Natural killer cell treated with Interleukin-12 subunit alpha and Interleukin-12 subunit beta and Interleukin-15 and Interleukin-18, amount 100 ng/mL, for 72 hours (primary cell): ENCODE measurements at places on chromosomes 5 and 9.

- DNase-seq, result no peak
- peaks cover 2% of the 10 kb centered on the region for H3K27me3 ChIP-seq
- H3K27ac ChIP-seq, result no peak overlapping the region
Observed at GRCh38 chr5:118775790-118776499, 212.4 kb downstream of the DTWD2 start.

DNA sequence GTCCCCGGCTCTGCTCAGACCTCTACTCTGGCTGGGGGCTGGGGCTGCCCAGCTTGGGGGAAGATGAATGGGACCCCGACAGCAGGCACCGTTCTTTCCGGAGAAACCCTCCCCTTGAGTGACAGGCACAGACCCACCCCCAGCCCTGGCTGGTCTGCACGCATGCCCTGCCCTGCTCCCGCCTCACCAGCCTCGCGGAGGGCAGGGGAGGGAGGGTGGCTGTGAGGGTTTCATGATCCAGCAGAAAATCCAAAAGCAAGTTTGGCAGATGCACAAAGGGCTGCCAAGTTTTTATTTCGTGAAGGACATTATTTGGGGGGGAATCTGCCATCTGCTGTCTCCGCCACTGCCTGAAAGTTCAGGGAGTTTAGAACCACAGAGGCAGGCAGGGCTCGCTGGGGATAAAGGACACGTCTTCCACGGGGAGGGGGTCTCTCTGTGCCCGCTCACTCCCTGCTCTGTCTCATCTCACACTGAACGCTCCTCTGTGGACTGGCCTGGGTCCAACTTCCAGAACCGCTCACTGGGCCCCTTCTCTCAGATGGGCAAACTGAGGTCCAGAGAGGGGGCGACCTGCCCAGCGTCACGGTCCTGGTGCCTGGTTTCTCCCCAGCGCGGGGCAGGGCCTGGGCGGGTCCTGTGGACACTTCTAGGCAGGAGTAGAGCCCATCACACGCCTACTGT lies 92.9 kb downstream of the RXRA start:
- H3K27me3 ChIP-seq, result no peaks in the 10 kb centered on the region
- H3K27ac ChIP-seq, result no peak overlapping the region
- no peak overlapping the region for H3K4me3 ChIP-seq
- DNase-seq, result no peak
- H3K36me3 ChIP-seq, result no peaks in the 10 kb centered on the region

GRCh38 chr9:37037503-37038301 lies 3.6 kb upstream of the PAX5 start:
- H3K27ac ChIP-seq, result no peak overlapping the region
- H3K4me3 ChIP-seq, result peak overlapping the region; percentile 86
- peaks cover 16% of the 10 kb centered on the region for H3K4me1 ChIP-seq
- H3K27me3 ChIP-seq, result peaks cover 74% of the 10 kb centered on the region
- peaks cover 14% of the 10 kb centered on the region for H3K36me3 ChIP-seq

- H3K27ac ChIP-seq, result no peak overlapping the region
- no peak for DNase-seq
- H3K36me3 ChIP-seq, result peaks cover 27% of the 10 kb centered on the region
- peaks cover 28% of the 10 kb centered on the region for H3K4me1 ChIP-seq
- H3K4me3 ChIP-seq, result no peak overlapping the region
Observed at GRCh38 chr5:94540856-94541494, 77.4 kb downstream of the KIAA0825 start.

DNA sequence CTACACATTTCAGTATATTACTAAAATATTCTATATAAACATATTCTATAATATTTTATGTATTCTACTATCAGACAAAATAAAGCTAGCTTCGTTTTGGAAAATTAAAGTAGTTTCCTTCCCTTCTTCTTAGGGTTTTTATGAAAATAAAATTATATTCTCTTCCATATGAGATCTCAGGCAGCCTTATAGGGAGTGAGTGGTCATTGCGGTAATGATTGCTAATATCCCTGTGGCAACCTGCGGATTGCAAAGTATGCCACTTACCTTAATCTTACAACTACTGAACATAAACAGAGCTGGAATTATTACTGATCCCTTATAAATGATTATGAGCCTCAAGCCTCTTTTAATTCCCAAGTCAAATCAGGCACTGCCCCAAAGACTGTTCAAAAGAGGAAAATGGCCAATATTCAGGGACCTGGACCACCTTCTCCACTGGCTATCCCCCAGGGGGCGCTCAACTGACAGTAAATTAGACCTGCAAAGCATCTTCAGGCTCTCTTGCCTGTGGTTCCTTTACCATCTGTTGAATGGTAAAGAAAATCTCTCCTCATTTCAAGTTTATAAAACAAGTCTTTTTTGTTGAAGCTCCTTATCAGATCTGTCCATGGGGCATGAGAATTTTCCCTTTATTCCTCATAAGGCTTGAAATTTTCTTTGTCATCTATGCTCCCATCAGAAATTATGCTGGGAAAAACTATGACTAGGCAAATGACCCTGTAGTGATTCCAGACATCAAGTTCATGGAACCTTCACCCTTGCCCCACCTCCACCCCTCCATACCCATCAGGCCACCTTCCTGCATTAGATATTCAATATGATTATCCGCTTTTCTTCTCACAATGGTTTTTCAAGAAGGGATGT lies 163.9 kb downstream of the CEMIP2 start:
- no peak overlapping the region for H3K27ac ChIP-seq
- H3K36me3 ChIP-seq, result no peaks in the 10 kb centered on the region

DNA sequence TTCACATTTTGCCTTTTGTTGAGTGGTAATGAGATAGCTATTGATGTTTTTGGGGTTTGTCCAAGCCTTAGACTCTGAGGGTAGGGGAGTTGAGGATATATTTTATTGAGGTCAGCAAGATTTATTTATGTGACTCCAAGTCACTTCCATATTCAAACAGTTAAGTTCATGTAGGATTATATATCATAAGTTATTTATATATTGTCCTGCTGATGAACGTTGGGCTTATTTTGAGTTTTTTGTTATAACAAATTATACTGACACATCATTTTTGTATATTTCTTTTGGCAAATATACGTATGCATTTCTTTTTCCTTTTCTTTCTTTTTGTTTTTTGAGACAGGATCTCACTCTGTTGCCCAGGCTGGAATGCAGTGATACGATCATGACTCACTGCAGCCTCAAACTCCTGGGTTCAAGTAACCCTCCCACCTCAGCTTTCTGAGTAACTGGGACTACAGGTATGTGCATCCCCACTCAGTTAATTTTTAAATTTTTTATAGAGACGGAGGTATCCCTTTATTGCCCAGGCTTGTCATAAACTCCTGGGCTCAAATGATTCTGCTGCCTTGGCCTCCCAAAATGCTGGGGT lies 23.5 kb upstream of the IL12B start:
- H3K4me3 ChIP-seq, result no peak overlapping the region
- no peak for DNase-seq
- peaks cover 14% of the 10 kb centered on the region for H3K27me3 ChIP-seq
- no peak overlapping the region for H3K27ac ChIP-seq
- no peaks in the 10 kb centered on the region for H3K36me3 ChIP-seq

GRCh38 chr5:67208403-67208802 lies 11.8 kb upstream of the CD180 start:
- H3K36me3 ChIP-seq, result no peaks in the 10 kb centered on the region
- no peaks in the 10 kb centered on the region for H3K27me3 ChIP-seq
- H3K4me3 ChIP-seq, result no peak overlapping the region
- H3K27ac ChIP-seq, result peak overlapping the region; percentile 94
- peaks cover 43% of the 10 kb centered on the region for H3K4me1 ChIP-seq
- DNase-seq, result no peak

- no peak overlapping the region for H3K4me3 ChIP-seq
- DNase-seq, result no peak
- peaks cover 12% of the 10 kb centered on the region for H3K4me1 ChIP-seq
Observed at GRCh38 chr9:7780261-7780988, 19.2 kb downstream of the DMAC1 start.

DNA sequence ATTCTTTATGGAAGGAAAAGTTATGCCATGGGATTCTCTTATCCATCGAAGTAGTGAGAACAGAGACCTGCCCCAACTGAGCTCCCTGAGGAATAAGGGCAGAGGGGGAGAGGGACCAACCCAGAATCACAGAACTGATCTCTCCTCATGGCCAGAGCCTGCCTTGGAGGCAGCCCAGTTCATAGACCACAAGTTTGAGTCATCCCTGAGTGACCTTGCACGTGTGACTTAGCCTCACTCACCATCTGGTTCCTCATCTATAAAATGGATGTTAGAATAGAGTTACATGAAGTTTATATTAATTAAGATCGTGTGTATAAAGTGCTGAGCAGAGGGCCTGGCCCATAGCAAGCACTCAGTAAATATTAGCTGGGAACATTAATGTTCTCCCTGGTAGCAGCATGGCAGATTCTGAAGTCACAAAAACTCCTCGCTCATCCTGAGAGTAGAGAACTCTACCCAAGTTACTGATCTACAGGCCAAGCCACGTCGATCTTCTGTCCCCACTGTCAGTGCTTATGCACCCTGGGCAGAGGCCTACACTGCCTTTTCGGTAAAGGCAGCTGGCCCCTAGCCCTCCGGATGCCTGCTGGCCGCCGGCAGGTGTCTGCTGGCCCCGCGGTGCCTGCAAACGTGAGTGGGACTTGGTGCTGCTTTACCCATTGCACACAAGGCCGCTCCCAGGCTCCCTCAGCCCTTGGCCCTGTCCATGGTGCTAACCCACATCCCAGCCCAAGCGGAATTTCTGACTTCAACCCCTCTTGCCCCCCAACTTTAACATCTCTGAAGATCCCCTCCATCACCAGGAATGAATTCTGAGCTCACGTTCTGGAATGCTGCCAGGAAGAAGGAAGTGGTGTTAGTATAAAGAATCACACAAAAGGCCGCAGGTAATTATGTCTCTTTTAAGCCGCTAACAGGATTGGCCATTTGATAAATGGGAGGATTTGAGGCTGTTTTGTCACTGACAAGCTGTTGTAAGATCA lies 61.1 kb upstream of the ARAP3 start:
- H3K27ac ChIP-seq, result no peak overlapping the region
- H3K27me3 ChIP-seq, result peaks cover 55% of the 10 kb centered on the region
- no peaks in the 10 kb centered on the region for H3K4me1 ChIP-seq
- DNase-seq, result no peak
- no peak overlapping the region for H3K4me3 ChIP-seq

- no peak for DNase-seq
- H3K4me3 ChIP-seq, result no peak overlapping the region
- H3K27me3 ChIP-seq, result no peaks in the 10 kb centered on the region
- H3K4me1 ChIP-seq, result no peaks in the 10 kb centered on the region
Observed at GRCh38 chr5:164637931-164638521, 1132.6 kb downstream of the MAT2B start.

GRCh38 chr9:19231126-19231903 lies 822 bp downstream of the DENND4C start:
- H3K4me1 ChIP-seq, result peaks cover 11% of the 10 kb centered on the region
- H3K36me3 ChIP-seq, result no peaks in the 10 kb centered on the region
- H3K27me3 ChIP-seq, result no peaks in the 10 kb centered on the region
- H3K4me3 ChIP-seq, result no peak overlapping the region
- no peak overlapping the region for H3K27ac ChIP-seq

GRCh38 chr9:109792951-109793546 lies 13.1 kb downstream of the PALM2AKAP2 start:
- H3K27ac ChIP-seq, result no peak overlapping the region
- no peak overlapping the region for H3K4me3 ChIP-seq
- no peaks in the 10 kb centered on the region for H3K4me1 ChIP-seq
- no peak for DNase-seq
- H3K36me3 ChIP-seq, result no peaks in the 10 kb centered on the region

DNA sequence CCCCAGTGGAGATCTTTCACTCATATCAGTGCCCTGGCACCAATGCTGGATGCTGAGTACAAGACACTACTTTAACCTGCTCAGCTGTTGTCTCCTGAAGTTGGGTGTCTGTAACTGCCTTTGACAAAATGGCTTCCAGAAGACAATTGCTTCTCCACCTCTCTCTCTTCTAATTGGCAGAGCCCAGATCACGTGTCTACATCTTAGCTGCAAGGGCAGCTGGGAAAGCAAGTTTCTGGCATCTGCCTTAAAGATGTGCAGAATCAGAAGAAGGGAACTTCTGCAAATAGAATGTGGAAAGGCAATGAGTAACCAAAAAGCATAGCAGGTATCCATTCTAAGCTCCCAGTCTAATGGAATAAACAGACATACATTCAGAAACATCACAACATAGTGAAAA lies 81.1 kb downstream of the PDZD2 start:
- no peaks in the 10 kb centered on the region for H3K27me3 ChIP-seq
- DNase-seq, result no peak
- no peaks in the 10 kb centered on the region for H3K4me1 ChIP-seq
- H3K36me3 ChIP-seq, result no peaks in the 10 kb centered on the region

- H3K27me3 ChIP-seq, result peaks cover 7% of the 10 kb centered on the region
- no peak for DNase-seq
- no peak overlapping the region for H3K27ac ChIP-seq
- no peaks in the 10 kb centered on the region for H3K36me3 ChIP-seq
Observed at GRCh38 chr5:137070521-137070920, 428.6 kb downstream of the SPOCK1 start.

GRCh38 chr5:54645882-54646355 lies 128.4 kb downstream of the SNX18 start:
- peaks cover 7% of the 10 kb centered on the region for H3K36me3 ChIP-seq
- peaks cover 46% of the 10 kb centered on the region for H3K4me1 ChIP-seq
- DNase-seq, result no peak
- H3K27me3 ChIP-seq, result no peaks in the 10 kb centered on the region
- peak overlapping the region; percentile 77 for H3K4me3 ChIP-seq
- H3K27ac ChIP-seq, result peak overlapping the region; percentile 85

GRCh38 chr5:119301906-119302305 lies 53.9 kb upstream of the TNFAIP8 start:
- H3K27me3 ChIP-seq, result no peaks in the 10 kb centered on the region
- peaks cover 61% of the 10 kb centered on the region for H3K4me1 ChIP-seq
- DNase-seq, result no peak
- peaks cover 3% of the 10 kb centered on the region for H3K36me3 ChIP-seq
- H3K27ac ChIP-seq, result peak overlapping the region; percentile 49
- no peak overlapping the region for H3K4me3 ChIP-seq

- H3K27ac ChIP-seq, result peak overlapping the region; percentile 2
- peaks cover 10% of the 10 kb centered on the region for H3K4me1 ChIP-seq
- H3K36me3 ChIP-seq, result peaks cover 16% of the 10 kb centered on the region
- peaks cover 52% of the 10 kb centered on the region for H3K27me3 ChIP-seq
- no peak for DNase-seq
Observed at GRCh38 chr5:72194846-72195245, 87.6 kb downstream of the MAP1B start.

DNA sequence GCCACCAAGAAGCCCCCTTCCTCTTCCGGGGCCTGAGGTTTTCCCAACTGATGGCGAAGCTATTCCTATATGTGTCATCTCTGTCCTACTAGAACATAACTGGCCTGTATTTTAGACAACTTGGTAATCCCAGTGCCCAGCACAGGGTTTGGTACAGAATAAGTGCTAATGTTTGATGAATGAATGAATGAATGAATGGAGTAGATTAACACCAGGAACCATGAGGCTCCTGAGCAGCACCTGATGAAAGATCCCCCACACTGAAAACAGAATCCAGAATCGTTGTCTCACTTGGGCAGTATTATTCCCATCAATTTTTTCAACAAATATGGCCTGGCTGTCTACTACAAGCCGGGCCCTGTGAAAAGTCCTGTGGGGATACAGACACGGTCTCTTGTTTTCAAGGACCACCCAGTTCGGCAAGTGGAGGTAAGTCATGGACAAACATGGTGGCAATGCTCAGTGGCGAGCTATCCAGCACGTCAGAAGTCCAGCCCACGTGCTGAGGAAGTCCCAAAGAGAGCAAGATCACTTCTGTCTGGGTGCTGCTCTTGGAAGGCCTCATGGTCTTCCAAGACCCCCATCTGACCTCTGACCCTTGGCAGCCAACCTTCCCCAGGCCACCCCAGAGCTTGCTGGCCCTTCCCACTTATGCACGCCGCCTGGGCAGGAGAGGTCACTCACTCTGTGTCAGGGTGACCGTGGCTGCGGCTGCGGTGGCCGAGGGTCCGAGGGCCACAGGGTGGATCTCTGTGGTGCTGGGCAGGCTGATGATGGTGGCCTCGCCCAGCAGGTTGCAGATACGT lies 1.0 kb downstream of the NAIF1 start:
- H3K4me3 ChIP-seq, result no peak overlapping the region
- no peaks in the 10 kb centered on the region for H3K27me3 ChIP-seq
- H3K4me1 ChIP-seq, result peaks cover 30% of the 10 kb centered on the region
- no peak for DNase-seq
- no peak overlapping the region for H3K27ac ChIP-seq
- no peaks in the 10 kb centered on the region for H3K36me3 ChIP-seq
